Stimulated activated CD4-positive, alpha-beta T cell treated with anti-CD3 and anti-CD28 coated beads, Interleukin-1b, Interleukin-23, amount 100 ng/mL, for 1 hour (primary cell): ENCODE measurements at places on chromosomes 13 and 19.

GRCh38 chr19:342801-343421 is 1.7 kb downstream of the MIER2 start:
- no peak for DNase-seq

DNA sequence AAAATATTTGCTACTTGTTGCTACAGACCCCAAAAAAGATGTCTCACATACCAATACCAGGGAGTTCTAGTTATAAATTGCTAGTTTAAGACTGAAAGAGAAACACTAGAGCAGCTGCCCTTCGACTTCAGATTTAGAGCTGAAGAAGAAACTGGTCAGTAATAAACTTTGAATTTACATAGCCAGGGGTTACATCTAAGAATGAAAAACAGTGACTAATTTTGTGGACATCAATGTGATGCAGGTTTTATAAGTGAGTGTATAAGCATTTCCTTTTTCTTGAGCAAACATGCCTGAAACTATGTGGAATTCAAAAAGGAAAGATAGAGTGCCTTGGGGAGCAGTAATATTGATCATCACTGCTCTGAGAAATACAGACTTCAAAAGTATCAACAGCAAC is 724.9 kb upstream of the MIR17HG start:
- DNase-seq: no peak

DNA sequence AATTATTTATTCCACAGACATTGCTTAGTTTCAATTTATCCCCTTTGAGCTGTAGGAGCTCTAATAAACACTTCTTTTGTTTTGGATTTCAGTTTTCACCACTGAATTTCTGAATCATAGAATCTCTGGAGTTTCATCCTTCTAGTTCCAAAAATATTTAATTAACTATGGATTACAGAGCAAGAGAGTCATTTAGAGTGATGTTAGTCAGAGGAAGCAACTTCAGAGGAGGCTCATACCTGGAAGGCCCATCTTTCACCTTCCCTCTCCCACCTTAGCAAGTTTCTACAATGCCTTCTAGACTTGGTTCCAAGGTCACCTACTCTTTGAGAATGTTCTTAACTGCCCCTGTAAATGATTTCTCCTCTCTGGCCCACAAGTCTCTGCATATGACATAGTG is 353.2 kb downstream of the SPRY2 start:
- DNase-seq: no peak

DNA sequence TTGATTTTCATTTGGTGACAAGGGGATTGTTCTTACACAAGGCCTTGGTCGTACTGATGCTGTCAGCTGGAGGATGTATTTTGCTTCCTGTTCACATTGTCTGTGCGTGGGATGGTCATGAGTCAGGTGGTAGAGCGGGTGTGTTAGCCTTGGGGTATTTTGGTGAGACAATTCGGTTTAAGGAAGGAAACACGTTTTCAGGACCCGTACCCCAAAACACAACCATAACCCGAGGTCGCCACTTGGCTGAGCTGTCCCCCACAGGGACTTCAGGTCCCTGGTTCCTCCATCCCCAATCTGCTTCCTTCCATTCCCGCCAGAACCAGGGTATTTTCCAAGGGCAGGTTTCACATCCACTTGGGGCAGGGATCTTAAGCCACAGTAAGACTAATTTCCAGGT is 15.0 kb downstream of the MYO9B start:
- no peak for DNase-seq

DNA sequence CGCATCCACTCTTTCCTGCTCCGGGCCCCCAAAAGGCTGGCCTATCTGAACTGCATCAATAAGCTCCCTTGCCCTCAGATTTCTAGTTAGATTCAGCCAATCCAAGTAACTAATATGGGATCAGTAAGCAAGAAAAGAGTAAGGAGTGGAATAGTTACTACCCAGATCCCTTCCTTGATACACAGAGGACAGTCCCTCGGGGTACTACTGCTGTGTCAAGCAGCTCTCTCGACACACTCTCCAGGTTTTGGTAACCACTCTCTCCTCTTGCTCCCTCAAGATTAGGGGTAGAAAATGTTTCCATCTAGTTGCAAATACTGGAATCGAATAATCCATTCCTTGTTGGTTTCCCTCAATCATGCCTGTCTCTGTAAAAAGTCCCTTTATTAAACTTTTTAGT is 65.4 kb downstream of the UGGT2 start:
- DNase-seq: no peak
